D341Med (cell line): ENCODE measurements at places on chromosomes 4 and X.
A peak's percentile ranks its signal among the peaks of the same experiment; 100 is the strongest.

DNA sequence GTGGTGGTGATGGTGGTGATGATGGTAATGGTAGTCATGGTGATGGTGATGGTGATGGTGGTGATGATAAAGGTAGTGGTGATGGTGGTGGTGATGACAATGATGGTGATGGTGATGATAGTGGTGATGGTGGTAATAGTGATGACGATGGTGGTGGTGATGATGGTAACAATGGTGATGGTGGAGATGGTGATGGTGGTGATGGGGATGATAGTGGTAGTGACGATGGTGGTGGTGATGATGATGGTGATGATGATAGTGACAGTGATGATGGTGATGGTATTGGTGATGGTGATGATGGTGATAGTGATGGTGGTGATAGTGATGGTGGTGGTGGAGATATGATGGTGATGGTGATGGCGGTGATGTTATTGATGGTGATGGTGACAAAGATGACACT lies 108.4 kb upstream of the NKX1-1 start:
- DNase-seq, result no peak

GRCh38 chrX:30301963-30302362 lies 7.2 kb downstream of the NR0B1 start:
- no peak for DNase-seq

DNA sequence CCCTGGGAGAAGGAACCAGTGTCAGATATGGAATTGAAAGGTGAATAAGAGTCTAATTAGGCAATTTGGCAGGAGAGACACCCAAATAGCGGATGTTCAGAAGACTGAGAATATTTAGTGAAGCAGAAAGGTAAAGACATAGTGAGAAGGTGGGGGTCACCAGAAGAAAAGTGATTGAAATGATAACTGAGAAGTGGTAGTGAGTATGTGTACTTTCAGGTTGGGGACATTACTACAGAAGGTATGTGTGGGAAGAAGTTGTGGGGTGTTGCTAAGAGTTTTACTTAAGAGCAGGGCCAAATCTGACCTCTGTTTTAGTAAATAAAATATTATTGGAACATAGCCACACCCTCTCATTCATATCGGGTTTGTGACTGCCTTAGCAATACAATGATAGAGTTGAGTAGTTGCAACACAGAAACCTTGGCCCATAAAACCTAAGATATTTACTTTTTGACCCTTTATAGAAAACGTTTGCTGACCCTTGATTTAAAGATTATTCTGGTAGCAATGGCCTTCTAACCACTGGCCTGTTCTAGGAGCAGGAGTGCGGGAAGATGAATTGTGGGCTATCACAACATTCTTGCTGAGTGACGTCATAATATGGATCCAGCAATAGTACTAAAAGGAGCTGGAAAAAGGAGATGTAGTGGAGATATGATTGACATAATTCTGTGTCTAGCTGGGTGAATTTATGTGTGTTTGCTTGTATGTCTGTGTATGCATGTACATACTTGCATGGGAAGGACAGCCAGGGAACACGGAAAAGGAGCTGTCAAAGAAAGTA lies 115.3 kb downstream of the HS3ST1 start:
- no peak for DNase-seq

DNA sequence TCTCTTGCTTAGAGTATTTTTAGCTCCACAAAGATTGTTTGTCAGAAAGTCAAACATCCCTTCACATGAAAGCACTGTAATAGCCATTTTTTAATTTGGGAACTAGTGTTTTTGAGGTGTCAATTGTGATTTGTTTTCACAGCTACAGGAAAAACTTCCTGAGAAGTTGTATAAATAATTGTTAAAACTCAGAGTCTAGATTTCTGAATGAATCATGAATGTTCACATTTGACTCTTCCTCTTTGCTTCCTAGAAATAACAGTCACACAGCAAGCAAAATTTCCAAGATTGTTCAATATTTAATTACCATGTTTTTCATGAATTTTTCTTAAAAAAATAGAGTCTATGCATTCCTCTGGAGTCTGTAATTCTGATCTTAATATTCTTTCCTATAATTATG lies 156.9 kb upstream of the SLC7A11 start:
- DNase-seq, result no peak

DNA sequence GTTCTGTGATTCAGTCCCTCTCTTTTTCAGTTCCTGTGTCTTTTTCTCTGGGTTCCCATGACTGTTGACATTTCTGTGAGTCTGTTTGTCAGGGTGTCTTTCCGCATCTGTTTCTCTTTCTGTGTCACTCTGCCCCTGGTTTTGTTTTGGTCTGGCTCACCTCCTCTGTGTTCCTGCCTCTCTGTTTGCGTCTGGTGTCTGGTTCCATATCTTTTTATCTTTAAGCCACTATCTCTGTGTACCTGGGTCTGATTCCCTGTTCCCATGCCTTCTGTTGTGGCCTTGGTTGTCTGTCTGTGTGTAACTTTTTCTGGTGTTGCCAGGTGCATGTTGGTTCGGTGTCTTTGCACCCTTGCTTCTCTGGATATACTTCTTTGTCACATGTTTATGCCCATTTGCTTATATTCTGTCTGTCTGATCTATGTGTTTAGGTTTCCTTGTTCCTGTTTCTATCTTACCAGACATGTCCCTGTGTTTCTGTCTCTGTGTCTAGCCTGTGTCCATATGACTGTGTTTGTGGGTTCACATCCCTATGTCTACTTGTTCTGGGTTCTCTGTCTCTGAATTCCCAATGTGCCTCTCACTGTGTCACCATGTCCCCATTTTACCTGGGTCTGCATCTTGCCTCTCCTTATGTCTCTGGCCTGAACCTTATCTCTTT lies 50.2 kb downstream of the ITIH6 start:
- no peak for DNase-seq

- DNase-seq, result no peak
These were observed 56.4 kb upstream of the HMX1 start for GRCh38 chr4:8928074-8928473.

GRCh38 chr4:42371305-42372252 lies 25.7 kb upstream of the SHISA3 start:
- DNase-seq, result peak; percentile 46
